ENCODE measurements at places on chromosomes 11 and 22. TPM values are rescaled to one million over a fixed set of nuclear protein-coding genes. Genes with fewer than 3 reads are reported as not detected.

- no peak for DNase-seq
Observed at GRCh38 chr11:124183068-124183467, at the start of gene OR10D3. Gene OR10D3 (plus strand): TSS chr11:124183345. CDS start chr11:124185270, 1,925 bp downstream.

GRCh38 chr22:42922374-42923191 is 65.5 kb upstream of the ARFGAP3 start:
- no peak for DNase-seq

DNA sequence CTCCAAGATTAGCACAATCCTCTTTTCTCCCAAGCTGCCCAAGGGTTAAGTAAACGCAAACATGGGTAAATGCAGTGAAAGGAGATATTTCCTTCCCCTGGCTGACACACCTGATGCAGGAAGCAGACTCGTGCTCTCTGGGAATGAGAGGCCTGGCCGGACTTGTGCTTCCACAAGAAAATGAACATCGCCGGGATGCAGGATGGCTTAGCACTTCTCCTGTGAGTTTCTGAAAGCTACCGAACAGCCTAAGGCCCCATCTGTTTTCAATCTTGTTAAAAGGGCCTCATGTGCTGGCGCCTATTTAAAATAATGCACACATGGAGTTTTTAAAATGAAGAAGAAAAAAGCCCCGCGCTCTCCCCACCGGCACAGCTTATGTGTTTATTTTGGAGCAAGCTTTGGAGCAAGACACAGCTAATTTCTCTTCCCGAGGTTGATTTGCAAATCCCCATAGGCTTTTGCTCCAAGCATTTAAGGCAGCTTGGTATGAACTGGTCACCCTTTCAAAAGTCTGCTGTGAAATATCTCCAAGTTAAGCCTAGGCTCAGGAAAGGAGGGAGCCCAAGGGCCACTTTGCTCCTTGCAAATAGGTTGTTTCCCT is 100.9 kb downstream of the SYN3 start:
- DNase-seq, result no peak

Gene LRRC74B
- 0.22 TPM for total RNA-seq

GRCh38 chr11:104784684-104785460 is 113.4 kb downstream of the CASP12 start:
- no peak for DNase-seq

GRCh38 chr11:76810151-76810853 is 27.1 kb downstream of the TSKU start:
- no peak for DNase-seq

Gene MAPK11
- total RNA-seq, result 6.0 TPM

Gene TYMP
- 7.1 TPM for total RNA-seq

DNA sequence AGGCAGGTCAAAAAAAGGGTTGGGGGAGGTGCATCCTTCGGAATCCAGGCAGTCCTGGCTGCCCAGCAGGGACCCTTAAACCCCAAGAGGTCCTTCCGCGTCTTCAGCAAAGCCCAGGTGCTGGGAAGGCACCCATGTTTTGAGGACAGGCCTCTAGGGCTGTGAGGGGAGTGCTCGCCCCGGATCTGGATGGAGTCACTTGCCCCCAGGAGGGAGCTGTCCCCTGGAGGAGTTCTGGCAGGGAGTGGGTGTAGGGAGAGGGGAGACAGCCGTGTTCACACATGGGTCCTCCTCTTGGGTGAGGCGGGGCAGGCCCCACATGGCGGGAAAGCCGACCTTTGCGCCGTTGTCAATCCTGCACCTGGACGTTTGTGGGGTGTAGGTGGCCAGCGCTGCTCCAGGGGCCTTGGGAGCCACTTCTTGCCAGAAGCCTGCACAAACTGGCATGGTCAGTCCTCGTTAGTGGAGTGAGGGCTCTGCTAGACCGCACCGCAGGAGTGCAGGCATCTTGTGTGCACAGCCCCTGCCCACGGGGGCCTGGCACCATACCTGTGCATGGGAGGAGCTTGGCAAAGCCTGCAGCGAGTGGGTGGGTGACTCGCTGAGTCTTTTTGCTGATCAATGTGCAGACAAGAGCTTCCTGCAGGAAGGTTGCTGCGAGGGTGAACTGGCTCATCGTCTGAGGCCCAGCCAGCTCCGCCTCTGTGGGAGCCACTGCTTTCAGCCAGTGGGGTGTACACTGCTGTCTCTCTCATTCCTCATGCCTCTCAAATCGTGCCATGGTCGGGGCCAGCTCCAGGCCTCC is 16.0 kb downstream of the PPIL2 start:
- no peak for DNase-seq

DNA sequence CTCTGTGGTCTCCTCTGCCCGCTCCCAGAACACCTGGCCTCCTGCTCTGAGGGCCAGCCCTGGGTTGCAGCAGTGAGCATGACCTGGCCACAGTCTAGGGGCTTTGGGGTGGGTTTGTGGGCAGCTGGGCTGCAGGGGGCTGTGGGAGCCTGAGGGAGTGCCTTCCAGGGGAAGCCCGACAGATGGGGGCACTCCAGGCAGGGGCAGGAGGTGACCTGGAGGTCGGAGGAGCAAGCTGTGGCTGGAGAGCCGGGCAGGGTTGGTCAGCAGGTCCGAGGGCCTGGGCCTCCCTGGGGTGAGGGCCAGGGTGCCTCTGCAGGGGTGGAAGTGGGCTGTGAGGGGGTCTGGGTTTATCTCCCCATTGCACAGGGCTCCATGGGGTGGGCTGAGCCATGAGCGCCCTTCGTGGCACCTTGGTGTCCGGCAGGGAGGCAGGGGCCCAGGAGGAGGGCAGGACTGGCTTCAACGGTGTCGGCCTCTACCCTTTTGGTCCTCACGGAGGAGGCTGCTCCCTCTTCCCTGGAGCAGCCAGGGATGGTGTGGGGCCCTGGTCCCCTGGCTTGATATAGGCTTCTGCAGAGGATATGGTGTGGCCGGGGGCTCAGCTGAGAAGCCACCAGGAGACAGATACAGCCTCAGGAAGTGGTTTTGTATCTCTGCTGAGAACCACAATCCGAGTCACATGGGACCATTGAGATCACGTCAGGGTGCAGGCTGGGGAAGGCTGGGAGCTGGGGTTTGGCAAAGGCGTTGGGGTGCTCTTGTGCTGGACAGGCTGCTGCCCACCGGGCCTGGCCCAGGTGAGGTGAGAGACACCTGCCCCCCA is 22.3 kb downstream of the KCNQ1 start:
- no peak for DNase-seq

Gene KRTAP5-1
- not detected for total RNA-seq

Gene MS4A8
- 0.47 TPM for total RNA-seq

DNA sequence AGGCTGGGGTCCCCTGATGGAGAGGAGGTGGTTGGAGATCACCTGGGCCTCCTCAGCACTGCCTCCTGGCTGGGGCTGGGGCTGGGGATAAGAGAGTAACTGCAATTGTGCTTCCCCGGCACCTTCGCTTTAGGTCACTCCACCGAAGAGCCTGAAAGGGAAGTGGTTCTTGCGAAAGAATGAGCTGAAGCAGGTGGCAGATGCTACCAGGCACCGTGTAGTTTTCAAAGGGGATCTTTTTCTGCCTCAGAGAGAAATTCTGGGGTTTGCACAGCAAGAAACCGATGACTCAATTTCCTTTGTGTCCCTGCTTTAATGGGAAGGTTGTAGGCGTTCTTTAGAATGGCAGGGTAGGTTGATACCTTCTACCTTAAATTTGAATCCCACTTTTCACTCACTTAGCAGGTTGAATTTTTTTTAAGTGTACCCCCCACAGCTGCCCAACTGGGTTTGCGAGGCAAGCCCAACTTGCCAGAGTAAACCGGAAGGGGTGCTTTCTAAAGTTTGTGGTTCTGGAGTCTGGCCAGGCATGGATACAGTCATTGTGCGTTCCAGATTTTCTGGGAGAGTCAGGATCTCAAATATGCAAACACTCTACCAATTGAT is 5.3 kb downstream of the CD44 start:
- no peak for DNase-seq

- no peak for DNase-seq
Observed at GRCh38 chr11:41522391-41522790, 62.9 kb upstream of the LRRC4C start.

Gene SCGB1C1
- not detected for total RNA-seq

Gene HIKESHI
- 39.8 TPM for total RNA-seq

DNA sequence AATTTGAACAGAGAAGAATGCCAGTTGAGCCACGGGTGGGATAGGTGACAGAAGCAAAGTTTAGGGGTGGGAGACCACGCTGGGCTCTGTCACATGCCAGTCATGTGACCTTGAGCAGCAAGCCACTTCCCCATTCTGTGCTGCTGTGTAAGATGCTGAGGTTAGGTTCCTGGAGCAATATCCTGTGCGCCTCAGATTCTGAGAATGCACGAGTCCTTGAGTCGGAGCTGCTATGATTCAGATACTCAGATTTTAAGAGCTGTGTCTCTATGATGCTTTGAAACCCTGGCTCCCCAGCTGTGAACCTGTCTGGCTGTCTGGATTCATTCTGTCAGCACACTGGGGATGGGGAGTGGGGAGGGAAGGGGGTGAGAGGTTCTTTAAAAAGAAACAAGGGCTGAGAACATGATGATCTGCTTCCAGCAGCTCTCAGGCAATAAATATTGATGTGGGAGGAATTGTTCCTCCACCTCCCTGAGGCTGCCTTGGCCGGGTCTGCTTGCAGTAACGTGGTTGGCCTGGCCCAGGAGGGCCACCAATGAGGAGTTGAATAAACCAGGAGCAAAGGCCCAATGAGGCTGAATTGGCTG is 24.0 kb downstream of the SLCO2B1 start:
- DNase-seq, result no peak

Gene TMEM45B
- total RNA-seq, result not detected

DNA sequence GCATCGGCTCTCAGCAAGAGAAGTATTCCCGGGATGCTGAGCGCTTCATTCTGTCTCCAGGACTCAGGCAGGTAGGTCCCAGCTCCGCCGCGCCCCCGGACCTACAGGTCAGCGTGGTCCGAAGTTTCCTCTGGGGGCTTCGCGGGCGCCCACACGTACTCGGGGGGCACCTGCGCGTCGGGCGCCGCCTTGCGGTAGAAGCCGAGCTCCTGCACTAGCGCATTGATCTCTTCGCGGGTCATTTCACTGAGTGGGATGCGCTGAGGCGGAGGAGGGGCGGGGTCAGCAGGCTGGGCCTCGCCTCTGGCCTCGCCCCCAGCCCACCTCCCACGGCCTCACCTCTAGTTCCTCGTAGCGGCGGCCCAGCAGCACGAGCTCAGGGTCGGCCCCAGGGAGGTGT is 2.5 kb downstream of the SELENOM start:
- no peak for DNase-seq

Gene SLC5A1
- total RNA-seq, result 0.21 TPM

Data from psoas muscle (tissue), 8 donors.